ENCODE measurements at places on chromosomes 5 and 9. TPM values are rescaled to one million over a fixed set of nuclear protein-coding genes. Genes with fewer than 3 reads are reported as not detected.

The LHX3 gene
- not detected for total RNA-seq

The ROPN1L gene
- total RNA-seq = 0.17 TPM

The NEK6 gene
- 64.5 TPM for total RNA-seq

The DBH gene
- not detected for total RNA-seq

The HNRNPH1 gene
- total RNA-seq = 630 TPM

The KIF12 gene
- not detected for total RNA-seq

The GFPT2 gene
- 26.7 TPM for total RNA-seq

The MVB12B gene
- 2.3 TPM for total RNA-seq

The ZBED3 gene
- 1.0 TPM for total RNA-seq

The HTR1A gene
- total RNA-seq = not detected

The CORO2A gene
- under 0.01 TPM for total RNA-seq

Measured in fibroblast of lung (primary cell).